ENCODE measurements at places on chromosomes 11 and 22.

- no peak for DNase-seq
Observed at GRCh38 chr11:1029654-1030053, 6.9 kb downstream of the MUC6 start.

GRCh38 chr11:18016789-18017188, 3.9 kb upstream of the SERGEF start:
- DNase-seq = no peak

DNA sequence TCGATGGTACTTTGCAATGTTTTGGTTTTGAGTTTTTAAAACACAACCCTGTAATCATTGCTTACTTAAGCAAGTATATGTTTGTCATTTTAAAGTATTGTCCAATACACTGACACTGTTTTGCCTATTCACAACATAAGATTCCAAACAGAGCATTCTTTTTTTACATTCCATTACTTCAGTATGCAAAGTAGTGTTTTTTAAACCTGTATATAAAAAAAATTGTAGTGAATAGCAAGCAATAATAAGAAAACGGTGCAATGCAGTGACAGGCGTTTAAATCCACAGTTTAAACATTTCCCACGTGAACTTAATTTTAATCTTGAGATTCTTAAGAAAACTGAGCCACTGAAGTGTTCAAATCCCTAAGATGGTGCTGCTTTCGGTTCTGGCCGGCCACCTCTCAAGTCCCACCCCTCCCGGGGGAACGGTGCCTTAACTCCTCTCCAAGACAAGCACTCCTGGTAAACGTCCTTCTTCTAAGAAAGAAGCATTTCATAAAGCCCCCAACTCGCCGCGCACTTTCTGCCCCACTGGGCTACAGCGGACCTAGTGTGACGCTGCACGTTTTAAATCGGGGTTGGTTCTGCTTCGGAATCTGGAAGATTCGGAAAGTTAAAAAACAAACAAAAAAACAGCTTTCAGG, 2.9 kb downstream of the PGR start:
- DNase-seq = no peak

DNA sequence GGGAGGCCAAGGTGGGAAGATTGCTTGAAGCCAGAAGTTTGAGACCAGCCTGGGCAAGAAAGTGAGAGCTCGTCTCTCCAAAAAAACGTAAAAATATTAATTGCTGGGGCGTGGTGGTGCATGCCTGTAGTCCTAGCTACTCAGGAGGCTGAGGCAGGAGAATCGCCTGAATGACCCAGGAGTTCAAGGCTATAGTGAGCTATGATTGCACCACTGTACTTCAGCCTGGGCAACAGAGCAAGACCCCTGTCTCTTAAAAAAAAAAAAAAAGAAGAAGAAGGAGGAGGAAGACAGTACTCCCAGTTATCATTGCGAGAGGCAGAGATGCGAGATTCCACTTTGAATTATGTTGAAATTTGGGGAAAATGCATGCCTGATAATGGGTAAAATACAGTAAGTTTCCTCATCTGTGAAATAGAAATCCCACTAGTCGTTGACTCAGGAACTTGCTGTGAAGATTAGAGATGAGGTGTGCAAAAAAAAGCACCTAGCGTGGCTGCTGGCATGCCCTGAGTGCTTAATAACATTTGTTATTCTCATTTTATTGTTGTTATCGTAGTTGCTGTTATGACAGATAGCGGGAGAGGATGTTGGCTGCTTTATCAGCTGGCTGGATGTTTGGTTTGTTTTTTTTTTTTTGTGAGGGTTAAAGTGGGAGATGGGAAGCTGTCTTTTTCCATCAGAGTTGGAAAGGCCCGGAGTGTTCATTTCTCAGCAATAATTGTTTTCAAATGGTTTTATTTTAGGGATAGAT, 33.4 kb downstream of the BCR start:
- no peak for DNase-seq

GRCh38 chr11:99160447-99160846, 139.7 kb downstream of the CNTN5 start:
- no peak for DNase-seq

- DNase-seq = no peak
Observed at GRCh38 chr11:13324709-13325108, 47.1 kb downstream of the BMAL1 start.

DNA sequence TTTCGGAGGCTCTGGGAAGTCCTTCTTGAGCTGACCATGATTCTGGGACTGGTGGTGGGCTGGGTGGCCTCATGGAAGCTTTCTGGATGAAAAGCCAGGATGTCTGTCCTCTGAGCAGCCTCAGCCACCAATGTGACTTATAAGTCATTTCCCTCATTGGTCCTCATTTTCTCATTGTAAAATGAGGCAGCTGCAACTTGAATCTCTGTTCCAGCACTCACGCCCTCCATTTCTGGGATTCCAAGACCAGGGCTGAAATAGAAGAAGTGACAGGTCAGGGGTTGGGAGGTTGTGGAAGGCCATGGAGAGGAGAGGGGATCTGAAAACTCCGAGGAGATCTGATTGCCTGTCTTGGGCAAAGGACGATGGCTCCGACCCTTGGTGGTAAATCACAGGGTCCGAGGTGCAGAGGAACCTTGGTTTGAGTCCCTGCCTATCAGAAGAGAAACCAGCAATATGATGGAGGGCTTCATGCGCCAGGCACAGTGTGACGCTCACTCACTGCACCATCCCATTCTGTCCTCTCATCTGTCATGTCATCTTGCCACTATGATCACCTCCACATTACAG, 38.3 kb downstream of the TSPAN18 start:
- no peak for DNase-seq

- no peak for DNase-seq
Observed at GRCh38 chr11:111759376-111759775, 6.8 kb downstream of the PPP2R1B start.

- DNase-seq = no peak
Observed at GRCh38 chr11:72844356-72844755, 30.1 kb downstream of the ATG16L2 start.

DNA sequence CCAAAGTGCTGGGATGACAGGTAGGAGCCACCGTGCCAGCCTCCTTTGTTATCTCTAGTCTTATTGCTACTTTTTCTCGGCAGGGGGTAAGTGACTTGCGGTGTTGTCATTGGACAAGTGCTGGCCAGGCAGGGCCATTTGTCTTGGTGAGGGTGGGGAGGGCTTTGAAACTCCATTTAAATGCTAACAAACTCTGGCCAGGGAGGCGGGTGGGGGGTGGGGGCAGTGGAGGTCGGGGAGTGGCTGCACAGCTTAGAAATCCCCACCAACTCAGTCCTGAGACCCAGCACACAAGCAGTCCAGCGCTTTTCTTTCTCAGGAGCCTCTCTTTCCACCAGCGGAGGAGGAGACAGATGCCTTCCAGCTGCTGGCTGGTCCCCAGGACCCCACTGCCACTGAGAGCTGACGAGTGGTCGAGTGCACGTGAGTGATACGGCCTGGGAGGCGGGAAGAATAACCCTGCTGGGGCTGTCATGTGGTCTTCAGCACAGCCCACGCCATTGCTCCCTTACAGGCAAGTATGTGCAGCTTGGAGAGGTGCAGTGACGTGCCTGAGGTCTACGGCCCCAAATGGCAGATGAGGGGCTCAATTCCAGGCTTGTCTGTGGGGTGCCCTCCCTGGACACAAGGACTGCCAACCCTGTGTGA, 24.2 kb upstream of the OSBPL5 start:
- no peak for DNase-seq

DNA sequence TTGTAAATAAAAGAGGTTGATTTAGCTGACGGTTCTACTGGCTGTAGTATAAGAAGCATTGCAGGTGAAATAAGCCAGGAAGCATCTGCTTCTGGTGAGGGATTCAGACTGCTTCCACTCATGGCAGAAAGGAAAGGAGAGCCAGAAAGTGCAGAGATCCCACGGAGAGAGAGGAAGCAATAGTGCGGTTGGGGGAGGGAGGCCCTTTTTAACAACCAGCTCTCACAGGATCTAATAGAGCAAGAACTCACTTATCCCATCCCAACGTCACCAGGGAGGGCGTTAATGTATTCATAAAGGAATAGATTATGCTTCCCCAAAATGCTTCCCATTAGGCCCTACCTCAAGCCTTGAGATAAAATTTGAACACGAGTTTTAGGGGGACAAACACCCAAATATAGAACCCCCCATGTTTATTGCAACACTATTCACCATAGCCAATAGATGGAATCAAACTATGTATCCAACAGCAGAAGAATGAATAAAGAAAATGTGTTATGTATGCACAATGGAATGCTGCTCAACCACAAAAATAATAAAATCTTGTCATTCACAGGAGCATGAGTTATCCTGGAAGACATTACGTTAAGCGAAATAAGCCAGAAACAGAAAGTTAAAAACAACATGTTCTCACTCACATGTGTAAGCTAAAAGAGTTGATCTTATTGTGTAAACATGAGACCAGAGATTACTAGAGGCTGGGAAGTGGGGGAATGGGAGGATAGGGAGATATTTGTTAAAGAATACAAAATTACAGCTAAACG, 908.3 kb upstream of the ANO3 start:
- DNase-seq = no peak

- DNase-seq = no peak
Observed at GRCh38 chr11:87236368-87236767, 198.6 kb downstream of the TMEM135 start.

DNA sequence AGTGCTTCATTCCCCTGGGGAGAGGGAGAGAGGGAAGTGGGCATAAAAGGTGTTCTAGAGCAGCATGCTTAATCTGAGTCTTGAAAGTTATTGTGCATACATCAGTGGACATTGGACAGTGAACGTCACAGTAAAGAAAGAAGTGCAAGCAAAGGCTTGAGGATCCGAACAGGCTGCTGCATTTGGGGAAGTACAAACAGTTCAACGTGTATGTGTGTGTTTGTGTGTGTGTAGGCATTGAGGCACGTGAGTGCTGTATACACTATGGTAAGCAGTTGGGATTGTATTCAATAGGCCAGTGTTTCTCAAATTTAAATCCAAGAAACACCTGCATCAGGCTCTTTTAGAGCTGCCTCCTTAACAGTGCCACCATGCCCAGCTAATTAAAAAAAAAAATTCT, 10.4 kb upstream of the EIF3M start:
- no peak for DNase-seq

DNA sequence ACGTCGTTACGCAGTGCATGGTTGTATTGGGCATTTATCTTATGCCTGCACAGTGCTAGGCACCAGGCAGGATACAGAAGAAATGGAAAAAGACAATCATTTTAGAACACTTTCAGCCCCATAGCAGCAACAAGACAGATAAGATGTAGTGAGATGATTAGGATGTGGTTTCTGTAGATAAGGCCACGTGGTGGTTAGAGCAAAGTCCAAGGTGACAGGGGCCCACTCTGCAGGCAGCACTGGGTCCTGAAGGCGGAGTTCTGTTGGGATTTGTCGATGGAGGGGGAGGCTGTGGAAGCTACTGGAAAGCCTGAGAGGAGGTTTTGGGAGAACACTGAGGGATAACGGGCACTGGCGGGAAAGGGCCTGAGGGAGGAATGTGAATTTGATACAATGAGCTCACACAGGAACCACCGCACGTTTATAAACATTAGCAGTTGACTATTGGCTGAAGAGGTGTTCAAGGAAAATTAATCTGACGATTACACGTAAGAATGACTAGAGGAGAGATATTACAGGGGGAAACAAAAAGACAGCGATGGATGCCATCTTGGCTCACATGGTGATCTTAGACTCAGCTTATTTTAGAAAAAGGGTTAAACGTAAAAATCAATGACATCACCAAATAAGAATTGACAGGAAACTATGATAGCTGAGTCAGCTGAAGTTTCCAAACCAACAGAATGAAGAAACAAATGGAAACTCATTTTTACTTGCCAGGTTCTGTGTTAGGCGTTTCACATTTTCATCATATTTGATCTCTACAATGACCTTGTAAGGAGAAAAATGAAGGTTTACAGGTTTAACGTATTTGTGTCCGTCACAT, 551.0 kb downstream of the OPCML start:
- DNase-seq = no peak

DNA sequence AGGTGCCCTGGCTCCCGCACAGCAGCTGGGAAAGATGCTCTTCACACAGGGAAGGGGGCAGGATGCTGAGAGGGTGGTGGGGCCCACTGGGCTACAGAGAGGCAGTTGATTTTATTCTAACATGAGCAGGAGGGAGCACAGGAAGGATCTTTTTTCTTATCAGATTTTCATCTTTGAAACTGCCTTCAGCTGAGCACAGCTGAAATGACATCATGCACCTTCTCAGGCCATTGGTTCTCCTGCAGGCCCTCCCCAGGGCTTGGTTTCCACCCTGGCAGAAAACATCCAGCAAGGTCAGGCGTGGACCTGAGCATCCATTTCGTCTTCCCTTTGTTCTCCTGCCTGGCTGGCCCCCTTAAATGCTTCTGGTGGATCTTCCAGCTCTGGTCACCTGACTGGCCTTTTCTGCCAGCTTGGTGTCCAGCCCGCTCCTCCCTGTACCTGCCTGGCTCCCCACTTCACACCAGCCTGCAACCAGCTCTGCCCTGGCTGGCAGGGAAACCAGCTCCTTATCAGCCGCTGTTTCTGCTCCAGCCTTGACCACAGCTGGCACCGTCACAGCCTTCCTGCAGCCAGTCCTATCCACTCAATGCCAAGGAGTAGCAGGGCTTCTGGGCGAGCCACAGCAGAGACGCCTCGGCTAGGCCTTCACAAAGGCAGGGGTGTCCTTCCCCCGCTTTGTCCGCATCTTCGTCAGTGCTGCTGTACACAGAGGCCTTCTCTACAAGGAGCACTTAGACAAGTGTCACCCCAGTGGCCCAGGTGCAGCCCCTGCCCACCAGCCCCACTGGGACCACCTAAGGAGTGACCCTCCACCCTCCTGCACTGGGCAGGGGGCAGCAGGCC, 36.5 kb downstream of the TOM1 start:
- DNase-seq = no peak

DNA sequence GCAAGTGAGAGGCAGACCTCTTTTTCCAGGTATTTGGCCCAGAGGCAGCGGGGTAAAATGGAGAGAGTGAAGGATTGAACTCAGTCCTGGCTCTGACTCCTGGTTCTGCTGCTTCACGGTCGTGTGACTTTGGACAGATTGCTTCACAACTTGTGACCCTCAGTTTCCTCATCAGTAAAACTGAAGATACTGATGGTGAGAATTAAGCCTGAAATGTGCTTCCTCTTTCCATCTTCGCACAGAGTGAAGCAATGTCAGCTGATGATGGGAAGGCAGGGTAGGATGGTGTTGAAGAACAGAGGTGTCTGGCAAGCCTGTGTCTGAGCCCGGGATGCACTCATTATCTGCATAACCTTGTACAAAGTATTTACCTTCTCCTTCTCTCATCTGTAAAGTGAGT, 59.0 kb downstream of the UBASH3B start:
- DNase-seq = no peak
